Uterus (tissue), 4 donors: ENCODE measurements at places on chromosomes 16 and 17.

GRCh38 chr16:48955837-48956236 lies 325.8 kb downstream of the CBLN1 start:
- DNase-seq = no peak

DNA sequence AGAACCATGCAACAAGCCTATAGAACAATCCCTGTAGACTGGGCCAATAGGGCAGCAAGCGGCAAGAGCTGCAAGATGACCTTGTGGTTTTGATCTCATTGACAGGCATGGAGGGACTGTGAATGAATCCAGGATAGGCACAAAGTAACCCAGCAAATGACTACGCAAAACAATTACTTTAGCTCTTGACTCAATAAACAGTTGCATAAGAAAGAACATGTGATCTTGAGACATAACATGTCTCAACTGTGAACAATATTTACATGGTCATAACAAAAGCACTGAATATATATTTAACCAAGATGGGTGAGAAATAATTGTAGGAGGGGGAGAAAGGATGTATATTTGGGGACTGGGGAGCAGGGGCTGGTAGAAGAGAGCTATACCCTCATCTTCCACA lies 313.7 kb upstream of the CDH5 start:
- DNase-seq = no peak

- no peak for DNase-seq
These were observed 13.5 kb upstream of the ADORA2B start for GRCh38 chr17:15931394-15931793.

GRCh38 chr17:77790143-77790829 lies 168.2 kb upstream of the TNRC6C start:
- no peak for DNase-seq

DNA sequence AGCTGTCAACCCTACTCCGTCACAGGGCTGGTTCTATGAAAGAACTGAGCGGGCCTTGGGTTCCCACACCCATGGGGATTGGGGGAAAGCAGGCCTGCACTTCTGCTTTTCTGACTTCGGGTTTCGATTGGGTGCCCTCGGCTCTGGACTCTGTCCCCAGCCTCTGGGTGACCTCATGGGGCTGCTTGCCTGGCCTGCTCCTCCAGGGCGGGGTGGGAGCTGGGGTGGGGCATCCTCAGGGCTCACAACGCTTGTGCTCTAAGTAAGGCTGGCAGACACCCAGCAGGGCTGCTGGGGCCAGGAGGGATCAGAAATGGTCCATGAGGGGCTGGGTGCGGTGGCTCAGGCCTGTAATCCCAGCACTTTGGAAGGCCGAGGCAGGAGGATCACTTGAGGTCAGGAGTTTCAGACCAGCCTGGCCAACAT lies 19.2 kb downstream of the ARHGAP27 start:
- no peak for DNase-seq

- DNase-seq = no peak
These were observed 188.6 kb upstream of the PSMD7 start for GRCh38 chr16:74107795-74108610.

DNA sequence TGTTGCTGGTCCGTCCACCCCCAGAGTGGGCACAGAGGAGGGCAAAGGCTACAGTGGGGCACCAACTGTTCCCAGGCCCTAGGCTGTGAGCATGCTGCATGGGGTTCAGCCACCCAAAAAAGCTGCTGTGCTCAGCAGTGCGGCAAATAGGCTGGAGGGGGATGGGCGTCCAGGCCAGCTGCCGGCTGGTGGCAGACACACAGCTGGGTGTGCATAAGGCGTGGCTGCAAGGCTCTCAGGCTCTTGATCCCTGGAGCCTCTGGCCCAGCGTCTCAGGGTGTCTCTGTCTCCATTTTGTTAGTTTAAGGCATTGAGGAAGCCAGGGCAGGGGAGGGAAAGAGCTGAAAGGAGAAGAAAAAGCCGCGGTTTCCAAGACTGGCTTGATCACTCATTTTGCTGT lies 8.8 kb downstream of the RPL19 start:
- DNase-seq = no peak
